Trophoblast cell (in vitro differentiated cells and primary cell): ENCODE measurements at places on chromosomes 6 and 20.

DNA sequence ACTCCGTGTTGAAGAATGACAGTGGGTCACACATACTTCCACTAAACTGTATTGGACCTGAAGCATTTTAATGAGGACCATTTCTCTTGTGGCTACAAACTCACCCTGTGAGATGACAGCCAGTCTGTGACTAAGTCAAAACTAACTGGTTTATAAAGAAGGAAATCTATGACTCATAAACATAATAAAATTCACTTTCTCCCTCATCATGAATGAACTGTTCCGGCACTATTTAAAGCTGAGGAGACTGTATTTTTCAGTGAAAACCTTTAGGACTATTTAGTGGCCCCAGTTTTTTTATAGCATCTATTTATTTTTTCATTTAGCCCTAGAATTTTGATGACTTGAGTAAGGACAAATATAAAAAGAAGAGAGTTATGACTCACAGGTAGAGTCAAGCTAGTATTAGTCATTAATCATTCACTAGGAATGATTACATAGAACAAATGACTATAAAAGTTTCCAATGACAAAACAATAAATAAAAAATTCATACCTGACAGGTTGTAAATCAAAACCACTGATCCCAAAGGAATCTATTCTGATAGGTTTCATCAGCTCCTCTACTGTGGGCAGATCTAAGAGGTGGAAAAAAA lies 34.2 kb downstream of the CEP162 start:
- no peaks in the 10 kb centered on the region for H3K4me1 ChIP-seq
- no peaks in the 10 kb centered on the region for H3K27me3 ChIP-seq
- H3K27ac ChIP-seq = no peak overlapping the region
- H3K4me3 ChIP-seq = no peak overlapping the region
- H3K36me3 ChIP-seq = peaks cover 7% of the 10 kb centered on the region
- no peak for DNase-seq

- H3K27ac ChIP-seq = no peak overlapping the region
- no peak overlapping the region for H3K4me3 ChIP-seq
- H3K4me1 ChIP-seq = no peaks in the 10 kb centered on the region
Observed at GRCh38 chr20:53284696-53285095, 308.9 kb downstream of the ZNF217 start.

DNA sequence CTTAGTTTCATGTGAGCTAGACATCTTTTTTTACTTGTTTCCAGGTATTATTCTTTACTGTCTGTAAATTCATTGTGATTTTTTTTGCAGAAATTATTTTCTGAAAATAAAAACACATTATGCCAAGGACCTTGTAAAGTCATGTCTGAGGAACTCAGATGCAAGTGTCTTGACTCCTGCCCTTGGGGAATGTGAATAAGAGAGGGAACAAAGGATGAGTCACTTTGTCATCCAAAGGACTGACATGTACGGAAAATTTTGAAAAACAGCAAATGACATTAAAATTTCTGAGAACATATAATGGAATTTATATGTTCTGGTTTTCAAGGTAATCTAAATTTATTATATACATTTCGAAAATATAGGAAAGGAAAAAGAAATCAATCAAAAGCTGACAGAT lies 660.4 kb downstream of the CD109 start:
- H3K36me3 ChIP-seq = no peaks in the 10 kb centered on the region
- no peak overlapping the region for H3K27ac ChIP-seq
- H3K4me3 ChIP-seq = no peak overlapping the region
- no peaks in the 10 kb centered on the region for H3K27me3 ChIP-seq
- DNase-seq = peak; percentile 2

DNA sequence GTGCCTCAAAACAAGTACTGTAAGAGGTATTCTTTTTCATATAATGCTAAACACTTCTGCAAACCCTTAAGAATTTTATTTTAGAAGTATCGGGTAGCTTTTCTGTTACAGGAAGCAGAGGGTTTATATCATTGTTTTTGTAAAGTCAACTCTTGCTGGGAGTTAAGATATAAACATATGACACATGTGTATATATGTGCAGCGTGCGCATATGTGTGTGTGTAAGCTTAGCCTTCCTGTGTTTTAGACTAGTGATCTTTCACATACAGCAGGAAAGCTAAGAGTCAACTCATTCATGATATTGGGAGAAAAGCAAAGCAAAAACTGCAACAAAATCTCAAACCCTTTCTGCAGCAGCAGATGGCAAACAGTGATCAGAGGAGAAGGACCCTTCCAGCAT lies 102.4 kb downstream of the ARID1B start:
- no peak overlapping the region for H3K4me3 ChIP-seq
- no peak for DNase-seq
- no peaks in the 10 kb centered on the region for H3K36me3 ChIP-seq

DNA sequence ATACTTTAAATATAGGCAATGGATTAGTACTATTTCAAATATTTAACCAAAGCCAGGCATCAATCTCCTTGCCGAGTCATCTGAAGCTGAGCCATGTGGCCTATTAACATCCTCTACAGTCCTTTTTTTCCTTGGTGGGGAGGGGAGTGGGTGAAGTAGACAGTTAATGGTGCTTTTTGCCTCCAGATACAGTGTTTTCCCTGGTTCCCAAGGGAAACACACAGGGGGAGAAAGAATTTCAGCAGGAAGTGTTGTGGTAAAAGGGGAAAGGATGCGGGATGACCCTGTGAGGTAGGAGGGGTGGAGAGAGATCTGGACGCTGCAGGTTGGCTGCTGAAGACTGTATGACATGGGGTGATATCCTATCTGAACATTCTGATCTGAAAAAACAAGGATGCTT lies 9.6 kb downstream of the CLDN20 start:
- peaks cover 3% of the 10 kb centered on the region for H3K4me1 ChIP-seq
- peaks cover 2% of the 10 kb centered on the region for H3K36me3 ChIP-seq
- H3K4me3 ChIP-seq = no peak overlapping the region
- no peaks in the 10 kb centered on the region for H3K27me3 ChIP-seq
- no peak for DNase-seq

DNA sequence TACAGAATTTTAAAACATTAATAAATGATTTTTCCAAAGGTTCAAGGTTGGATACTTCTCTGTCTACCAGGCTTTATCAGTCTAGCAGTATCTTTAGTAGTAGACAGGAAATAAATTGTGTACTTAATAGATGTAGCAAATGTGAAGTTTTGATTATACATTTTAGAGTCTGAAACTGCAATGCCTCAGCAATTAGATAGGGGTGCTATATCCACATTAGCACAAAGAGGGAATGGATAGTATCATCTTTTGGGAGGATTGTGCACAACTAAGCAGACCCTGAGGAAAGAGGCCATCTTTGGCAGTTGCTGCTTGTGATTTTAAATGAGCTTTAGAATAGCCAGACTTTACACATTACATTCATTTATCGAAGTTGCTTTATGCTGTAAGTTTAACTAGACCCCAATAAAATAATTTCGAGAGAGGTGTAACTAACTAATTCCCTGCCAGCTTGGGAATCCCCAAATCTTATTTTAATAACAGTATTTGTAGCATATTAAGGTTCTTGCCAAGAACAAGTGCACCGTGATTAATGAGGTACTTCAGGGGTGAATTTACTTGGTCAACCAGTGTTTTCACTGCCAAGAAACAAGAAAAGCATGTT lies 2.8 kb downstream of the KCNQ5 start:
- H3K4me1 ChIP-seq = peaks cover 14% of the 10 kb centered on the region
- peaks cover 2% of the 10 kb centered on the region for H3K27me3 ChIP-seq
- H3K4me3 ChIP-seq = no peak overlapping the region

GRCh38 chr6:41647061-41647511 lies 8.8 kb downstream of the MDFI start:
- H3K27me3 ChIP-seq = no peaks in the 10 kb centered on the region
- no peak overlapping the region for H3K27ac ChIP-seq
- no peak overlapping the region for H3K4me3 ChIP-seq
- H3K36me3 ChIP-seq = peaks cover 92% of the 10 kb centered on the region
- peaks cover 42% of the 10 kb centered on the region for H3K4me1 ChIP-seq
- no peak for DNase-seq

DNA sequence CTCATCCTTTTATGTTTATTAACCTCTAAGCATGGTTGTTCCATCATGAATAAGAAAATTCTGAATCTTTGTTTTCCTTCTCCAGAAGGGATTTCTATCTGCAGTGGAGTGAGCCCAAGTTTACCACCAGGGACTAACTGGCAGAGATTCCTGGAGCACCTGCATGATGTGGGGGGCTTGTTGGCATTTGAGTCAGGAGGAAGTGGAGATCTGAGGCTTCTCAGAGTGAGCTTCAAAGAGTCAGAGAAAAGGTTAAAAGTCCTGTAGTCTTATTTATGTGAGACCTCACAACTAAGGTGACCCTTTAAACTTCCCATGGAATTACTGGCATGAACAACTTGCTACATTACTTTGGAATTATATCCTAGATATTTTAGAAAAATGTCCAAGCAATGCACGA lies 138.1 kb upstream of the SLC24A3 start:
- no peak overlapping the region for H3K4me3 ChIP-seq
- peaks cover 2% of the 10 kb centered on the region for H3K4me1 ChIP-seq
- H3K27ac ChIP-seq = no peak overlapping the region
- DNase-seq = no peak
- no peaks in the 10 kb centered on the region for H3K27me3 ChIP-seq

GRCh38 chr6:134373282-134373922 lies 55.5 kb upstream of the SGK1 start:
- H3K27ac ChIP-seq = no peak overlapping the region
- no peak overlapping the region for H3K4me3 ChIP-seq
- no peaks in the 10 kb centered on the region for H3K27me3 ChIP-seq
- H3K36me3 ChIP-seq = no peaks in the 10 kb centered on the region

GRCh38 chr6:19891451-19891850 lies 54.3 kb downstream of the ID4 start:
- DNase-seq = no peak
- H3K4me1 ChIP-seq = no peaks in the 10 kb centered on the region
- no peaks in the 10 kb centered on the region for H3K27me3 ChIP-seq
- no peak overlapping the region for H3K4me3 ChIP-seq
- H3K27ac ChIP-seq = no peak overlapping the region

DNA sequence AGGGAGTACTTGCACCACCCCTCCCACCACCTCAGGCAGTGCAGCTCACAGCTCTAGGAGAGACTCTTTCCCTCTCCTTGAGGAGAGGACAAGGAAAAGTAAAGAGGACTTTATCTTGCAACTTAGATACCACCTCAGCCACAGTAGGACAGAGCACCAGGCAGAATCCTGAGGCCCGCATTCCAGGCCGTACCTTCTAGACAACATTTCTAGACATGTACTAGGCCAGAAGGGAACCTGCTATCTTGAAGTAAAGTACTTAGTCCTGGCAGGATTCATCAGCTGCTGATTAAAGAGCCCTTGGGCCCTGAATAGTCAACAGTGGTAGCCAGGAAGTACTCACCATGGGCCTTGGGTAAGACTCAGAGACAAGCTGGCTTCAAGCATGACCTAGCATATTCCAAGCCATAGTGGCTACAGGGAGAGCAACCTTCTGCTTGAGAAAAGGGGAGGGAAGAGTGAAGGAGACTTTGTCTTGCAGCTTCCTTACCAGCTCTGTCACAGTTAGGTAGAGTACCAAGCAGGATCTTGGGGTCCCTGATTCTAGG lies 384.4 kb upstream of the RNF217 start:
- H3K27ac ChIP-seq = no peak overlapping the region
- H3K36me3 ChIP-seq = no peaks in the 10 kb centered on the region
- no peak overlapping the region for H3K4me3 ChIP-seq
- H3K4me1 ChIP-seq = no peaks in the 10 kb centered on the region
- no peak for DNase-seq

GRCh38 chr6:150373260-150373701 lies 4.5 kb downstream of the IYD start:
- H3K4me3 ChIP-seq = no peak overlapping the region
- no peak overlapping the region for H3K27ac ChIP-seq
- no peaks in the 10 kb centered on the region for H3K27me3 ChIP-seq

- H3K4me3 ChIP-seq = no peak overlapping the region
- H3K27ac ChIP-seq = no peak overlapping the region
- H3K27me3 ChIP-seq = no peaks in the 10 kb centered on the region
- H3K36me3 ChIP-seq = no peaks in the 10 kb centered on the region
- H3K4me1 ChIP-seq = no peaks in the 10 kb centered on the region
- no peak for DNase-seq
Observed at GRCh38 chr6:169190144-169190584, 63.5 kb downstream of the THBS2 start.

GRCh38 chr6:31575335-31575901 lies at the start of gene TNF:
Gene TNF (plus strand): TSS chr6:31575565. CDS start chr6:31575742, 177 bp downstream.
- no peak within 1 kb of the TSS for H3K4me3 ChIP-seq
- H3K36me3 ChIP-seq = no peaks in the 10 kb centered on the region
- no peaks in the 10 kb centered on the region for H3K27me3 ChIP-seq
- H3K4me1 ChIP-seq = peaks cover 48% of the 10 kb centered on the region

DNA sequence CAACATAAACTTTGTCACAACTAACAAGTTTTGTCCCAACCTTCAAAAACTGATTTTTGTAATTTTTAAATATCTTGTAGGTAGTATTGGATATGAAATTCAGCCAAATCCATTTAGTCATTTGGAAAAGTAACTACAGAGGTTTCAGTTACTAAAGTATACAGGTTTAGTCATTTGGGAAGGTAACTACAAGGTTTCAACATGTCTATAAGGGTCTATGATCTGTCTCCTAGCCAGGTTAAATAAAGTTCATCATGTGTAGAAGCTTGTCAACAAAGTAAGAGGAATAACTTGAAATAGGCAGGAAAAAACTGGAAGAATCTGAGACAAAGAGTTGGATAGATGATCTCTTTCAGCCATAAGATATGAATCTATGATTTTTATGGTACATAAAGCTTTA lies 229.8 kb downstream of the COL12A1 start:
- H3K4me1 ChIP-seq = no peaks in the 10 kb centered on the region
- no peak overlapping the region for H3K27ac ChIP-seq
- no peaks in the 10 kb centered on the region for H3K36me3 ChIP-seq
- no peak for DNase-seq
- H3K27me3 ChIP-seq = no peaks in the 10 kb centered on the region

DNA sequence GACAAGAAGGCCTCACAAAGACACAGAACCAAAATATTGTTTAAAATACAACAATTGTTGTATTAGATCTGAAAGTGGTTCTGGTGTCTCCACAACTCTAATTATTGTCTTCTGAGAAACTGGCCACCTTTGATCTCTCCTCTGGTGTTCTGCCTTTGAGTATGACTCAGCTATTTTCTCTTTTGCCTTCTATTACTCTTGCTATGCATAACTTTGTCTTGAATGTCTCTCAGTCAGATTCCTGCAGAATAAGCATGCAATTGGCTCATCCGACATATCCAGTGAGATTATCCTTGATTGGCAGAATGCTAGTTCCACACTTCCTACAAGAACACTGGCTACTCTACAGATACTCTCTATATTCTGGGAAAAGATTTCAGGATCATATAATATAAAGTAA lies 14.3 kb upstream of the EPM2A start:
- no peak overlapping the region for H3K27ac ChIP-seq
- H3K27me3 ChIP-seq = no peaks in the 10 kb centered on the region
- H3K36me3 ChIP-seq = no peaks in the 10 kb centered on the region

- peaks cover 11% of the 10 kb centered on the region for H3K4me1 ChIP-seq
- H3K36me3 ChIP-seq = peaks cover 8% of the 10 kb centered on the region
- H3K4me3 ChIP-seq = no peak overlapping the region
- H3K27me3 ChIP-seq = no peaks in the 10 kb centered on the region
- no peak for DNase-seq
- H3K27ac ChIP-seq = peak overlapping the region; percentile 84
Observed at GRCh38 chr6:139368661-139369060, 5.8 kb downstream of the CITED2 start.

- no peaks in the 10 kb centered on the region for H3K27me3 ChIP-seq
- no peaks in the 10 kb centered on the region for H3K4me1 ChIP-seq
- DNase-seq = peak; percentile 39
- H3K27ac ChIP-seq = no peak overlapping the region
Observed at GRCh38 chr6:131053546-131054240, 9.4 kb downstream of the EPB41L2 start.

- no peak for DNase-seq
- H3K36me3 ChIP-seq = no peaks in the 10 kb centered on the region
- H3K27me3 ChIP-seq = no peaks in the 10 kb centered on the region
- H3K4me3 ChIP-seq = no peak overlapping the region
- peaks cover 21% of the 10 kb centered on the region for H3K4me1 ChIP-seq
Observed at GRCh38 chr20:40670253-40670652, 18.8 kb downstream of the MAFB start.
